ENCODE measurements at places on chromosomes 3 and 15.

DNA sequence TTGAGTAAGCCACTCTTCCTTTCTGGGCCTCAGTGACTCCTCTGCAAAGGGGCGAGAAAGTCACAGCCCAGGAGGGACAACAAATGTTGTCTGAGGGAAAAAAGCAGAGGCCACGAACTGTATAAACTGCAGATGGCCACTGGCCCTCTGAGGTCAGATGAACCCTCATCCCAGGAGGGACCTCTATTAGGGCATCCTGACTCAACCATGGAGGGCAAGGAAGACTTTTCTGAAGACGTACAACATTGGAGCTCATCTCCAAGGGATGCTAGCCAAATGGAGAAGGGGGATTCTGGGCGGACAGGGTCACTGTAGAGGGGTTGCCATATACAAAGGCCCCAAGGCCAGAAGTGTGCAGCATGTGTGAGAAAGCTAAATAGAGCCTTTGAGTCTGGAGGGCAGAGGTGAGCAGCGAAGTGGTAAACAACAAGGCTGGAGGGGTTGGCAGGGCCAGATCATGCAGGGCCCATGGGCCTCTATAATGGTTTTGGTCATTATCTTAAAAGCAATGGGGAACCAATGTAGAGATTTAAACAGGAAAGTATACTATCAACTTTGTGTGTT lies 16.7 kb downstream of the GRAMD2A start:
- DNase-seq, result no peak

DNA sequence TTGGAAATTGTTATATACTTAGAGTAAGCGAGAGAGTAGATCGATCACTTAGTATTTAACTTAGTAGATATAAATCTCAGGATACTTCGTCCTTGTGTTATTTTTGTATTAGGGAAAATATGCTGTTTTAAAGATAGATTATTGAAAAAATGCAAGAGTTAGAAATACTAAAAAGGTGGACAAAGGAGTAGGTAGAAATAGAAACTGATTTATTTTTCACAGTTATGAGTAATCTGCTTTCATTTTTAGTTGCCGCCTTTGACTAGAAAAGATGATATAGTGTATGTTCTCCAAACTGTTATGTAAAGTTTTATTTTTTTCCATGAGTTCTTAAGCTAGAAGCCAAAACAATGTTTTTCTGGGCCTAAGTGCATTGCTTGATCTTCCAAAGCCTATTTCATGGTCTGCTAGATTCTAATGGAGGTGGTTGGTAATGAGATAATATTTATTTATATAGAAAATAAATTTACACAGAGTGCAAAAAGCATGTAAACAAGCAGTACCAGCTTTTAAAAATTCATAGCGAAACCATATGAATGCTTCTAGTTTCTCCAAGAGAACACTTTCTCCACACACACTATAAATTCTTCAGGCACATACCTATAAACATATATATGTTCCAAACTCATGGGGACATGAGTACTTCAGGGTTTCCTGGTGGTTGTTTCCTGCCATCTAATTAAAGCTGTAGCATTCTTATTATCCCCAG lies 61.1 kb downstream of the DIPK2A start:
- no peak for DNase-seq

DNA sequence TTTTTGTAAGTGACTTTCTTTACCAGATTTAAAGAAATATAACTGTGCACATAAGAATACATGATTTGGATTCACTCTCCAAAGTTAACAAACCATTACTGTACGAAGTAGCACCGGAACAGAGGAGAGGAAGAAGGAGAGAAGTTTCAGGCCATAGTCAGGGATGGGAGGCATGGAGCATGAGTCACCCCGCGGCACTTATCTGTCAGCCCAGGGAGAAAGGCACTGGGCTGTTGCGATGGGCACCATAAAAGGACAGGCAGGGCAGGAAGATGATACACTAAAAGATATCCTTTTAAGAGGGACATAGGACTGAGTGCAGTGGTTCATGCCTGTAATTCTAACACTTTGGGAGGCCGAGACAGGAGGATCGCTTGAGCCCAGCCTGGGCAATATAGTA lies 37.0 kb downstream of the TTC23 start:
- no peak for DNase-seq

DNA sequence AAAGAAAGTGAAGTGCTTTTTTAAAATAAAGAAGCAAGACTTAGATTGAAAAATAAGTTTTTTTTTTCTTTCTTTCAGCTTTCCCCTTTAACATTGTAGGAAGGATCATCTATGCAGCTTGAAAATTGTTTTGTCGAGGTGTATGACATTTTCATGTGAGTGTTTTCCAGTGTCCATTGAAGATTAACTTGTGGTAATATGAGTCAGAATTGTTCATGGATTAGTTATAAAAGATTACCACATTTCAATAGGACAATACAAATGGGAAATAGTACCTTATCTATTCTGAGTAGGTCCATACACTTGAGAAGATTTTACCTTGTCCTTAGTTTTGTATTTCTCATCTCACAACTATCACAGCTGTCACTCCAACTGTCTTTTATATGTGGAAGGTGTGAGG lies 1234.7 kb downstream of the NSUN3 start:
- no peak for DNase-seq

DNA sequence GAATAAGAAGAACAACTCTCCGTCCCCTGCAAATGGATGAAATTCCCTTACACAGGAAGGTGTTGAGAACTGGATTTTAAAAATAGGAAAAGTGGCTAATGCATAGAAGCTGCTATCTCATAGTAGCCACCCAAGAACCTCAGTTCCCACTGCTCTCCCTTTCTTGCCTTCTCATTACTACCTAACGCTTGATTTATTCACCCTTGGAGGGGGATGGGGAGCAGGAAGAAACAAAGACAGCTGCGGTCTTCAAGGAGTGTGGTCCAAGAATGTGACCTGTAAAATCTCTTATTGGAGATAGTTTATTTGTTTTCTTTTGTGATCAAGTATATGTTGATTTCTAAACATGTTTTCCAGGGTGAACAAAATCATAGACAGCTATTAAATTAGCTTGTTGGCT lies 274.1 kb upstream of the CTNNB1 start:
- DNase-seq, result no peak

DNA sequence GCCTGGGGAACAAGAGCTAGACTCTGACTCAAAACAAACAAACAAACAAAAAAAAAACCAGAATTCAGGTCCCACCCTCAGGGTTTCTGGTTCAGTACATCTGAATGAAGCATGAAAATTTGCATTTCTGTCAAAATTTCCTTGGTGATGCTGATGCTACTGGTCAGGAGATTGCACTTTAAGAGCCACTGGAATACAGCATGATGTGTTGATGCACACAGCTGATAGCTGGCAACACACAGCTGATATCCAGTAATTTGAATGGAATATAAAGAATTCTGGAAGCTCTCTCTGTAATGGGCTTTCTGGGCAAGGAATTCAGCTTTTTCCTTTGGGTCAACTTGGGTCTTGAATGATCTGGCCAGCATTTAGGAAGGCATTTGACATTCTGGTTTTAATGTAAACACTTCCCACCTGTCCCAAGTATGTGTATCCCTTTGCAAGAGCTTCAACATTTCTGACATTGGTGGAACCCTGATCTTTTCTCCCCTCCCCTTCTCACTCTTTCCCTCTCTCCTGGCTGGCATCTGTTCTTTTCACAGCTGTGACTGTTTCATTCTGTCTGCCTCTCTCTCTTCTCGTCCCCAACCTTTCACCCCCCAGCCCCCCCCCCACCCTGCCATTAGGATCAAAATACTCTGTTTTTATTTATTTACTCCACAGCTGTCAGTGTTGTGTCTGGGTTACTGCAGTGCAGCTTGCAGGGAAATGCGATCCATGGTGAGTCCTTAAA lies 189.5 kb downstream of the TPRG1 start:
- DNase-seq, result no peak

DNA sequence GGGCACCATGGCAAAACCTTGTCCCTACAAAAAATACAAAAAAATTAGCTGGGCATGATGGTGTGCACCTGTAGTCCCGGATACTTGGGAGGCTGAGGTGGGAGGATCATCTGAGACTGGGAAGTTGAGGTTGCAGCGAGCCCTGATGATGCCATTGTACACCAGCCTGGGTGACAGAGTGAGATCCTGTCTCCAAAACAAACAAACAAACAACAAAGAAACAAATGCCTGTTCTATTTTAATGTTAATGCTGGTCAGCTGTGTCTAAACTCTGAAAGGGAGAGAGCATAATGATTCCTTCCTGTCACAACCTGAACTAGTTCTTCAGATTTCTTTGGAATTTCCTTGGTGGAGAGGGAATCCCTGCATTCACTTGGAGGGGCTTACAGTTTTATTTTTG lies 413.0 kb upstream of the TBL1XR1 start:
- no peak for DNase-seq

GRCh38 chr15:62821384-62822131 lies 221.0 kb upstream of the TPM1 start:
- no peak for DNase-seq

DNA sequence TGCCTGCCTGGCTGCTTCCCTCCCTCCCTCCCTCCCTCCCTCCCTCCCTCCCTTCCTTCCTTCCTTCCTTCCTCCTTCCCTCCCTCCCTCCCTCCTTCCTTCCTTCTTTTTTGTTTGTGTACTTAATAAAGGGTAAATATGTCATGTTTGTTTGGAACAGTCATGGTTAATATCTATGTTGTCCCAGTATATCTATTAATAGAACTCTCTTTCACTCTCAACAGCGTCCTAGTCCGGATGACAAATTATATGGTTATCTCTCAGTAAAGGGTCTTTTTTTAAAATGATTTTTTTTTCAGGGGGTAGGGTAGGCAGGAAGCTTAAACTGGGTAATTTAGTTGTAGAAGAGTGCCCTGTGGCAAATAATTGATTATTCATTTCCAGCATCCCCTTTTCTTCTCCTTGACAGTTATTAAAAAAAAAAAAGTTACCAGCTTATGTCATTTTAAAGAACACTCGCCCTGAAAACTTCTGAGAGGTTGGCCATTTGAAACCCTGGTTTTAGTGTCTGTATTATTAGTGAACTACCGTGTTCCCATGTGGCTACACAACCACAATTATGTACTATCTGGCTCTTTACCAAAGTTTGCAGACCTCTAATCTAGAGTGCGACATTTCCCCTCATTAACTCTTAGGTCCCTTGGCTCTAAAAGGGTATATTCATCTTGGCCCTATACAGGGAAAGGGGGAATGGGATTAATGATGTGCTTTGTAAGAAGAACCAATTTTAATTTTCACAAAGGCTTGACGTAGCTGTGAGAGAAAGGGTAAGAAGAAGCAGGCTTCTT lies 13.7 kb downstream of the TAGLN3 start:
- DNase-seq, result no peak

GRCh38 chr15:70398694-70399093 lies 301.0 kb upstream of the TLE3 start:
- DNase-seq, result no peak

- DNase-seq, result no peak
Observed at GRCh38 chr15:63016234-63016633, 26.3 kb upstream of the TPM1 start.

DNA sequence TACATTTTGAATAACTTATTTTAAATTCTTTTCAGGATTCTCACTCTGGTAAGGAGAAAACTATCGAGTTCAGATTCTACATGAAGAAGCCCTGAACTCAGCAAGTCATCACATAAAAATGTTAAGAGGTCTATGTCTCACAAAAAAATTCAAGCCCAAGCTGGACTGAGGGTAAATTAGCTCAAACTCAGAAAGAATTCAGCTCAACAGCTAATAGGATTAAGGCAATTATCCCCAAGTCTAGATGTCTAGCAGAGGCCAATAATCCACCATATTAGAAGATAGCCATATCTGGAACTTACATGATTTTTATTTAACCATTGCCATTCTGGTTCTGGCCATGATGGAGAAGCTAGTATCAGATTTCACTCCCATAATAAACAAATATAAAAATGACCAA lies 909.7 kb downstream of the PLOD2 start:
- no peak for DNase-seq

DNA sequence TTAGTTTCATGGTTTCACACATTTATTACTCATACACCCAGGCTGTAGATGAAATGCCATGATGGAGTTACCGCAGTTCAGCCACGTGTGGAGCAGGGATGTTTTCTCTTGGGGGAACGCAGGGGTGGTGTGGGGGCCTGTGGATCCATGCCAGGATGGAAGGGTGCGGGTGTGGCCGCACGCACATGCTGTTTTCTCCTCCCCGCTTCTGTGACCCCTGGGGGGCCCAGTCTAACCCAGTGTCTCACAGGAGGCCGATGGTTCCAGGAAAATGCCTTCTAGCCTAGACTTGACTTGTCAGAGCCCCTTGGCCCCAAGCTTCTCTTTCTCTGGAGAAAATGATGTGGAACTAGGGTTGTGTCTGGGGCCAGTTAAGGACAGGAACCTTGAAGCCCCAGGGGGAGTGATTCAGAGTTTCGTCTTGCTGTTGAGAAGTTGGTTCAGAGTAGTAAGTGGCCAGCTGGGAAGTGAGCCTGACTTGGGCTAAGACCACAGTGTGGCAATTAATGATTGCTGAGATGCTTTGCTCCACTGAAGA lies 240.4 kb upstream of the BHLHE40 start:
- no peak for DNase-seq

DNA sequence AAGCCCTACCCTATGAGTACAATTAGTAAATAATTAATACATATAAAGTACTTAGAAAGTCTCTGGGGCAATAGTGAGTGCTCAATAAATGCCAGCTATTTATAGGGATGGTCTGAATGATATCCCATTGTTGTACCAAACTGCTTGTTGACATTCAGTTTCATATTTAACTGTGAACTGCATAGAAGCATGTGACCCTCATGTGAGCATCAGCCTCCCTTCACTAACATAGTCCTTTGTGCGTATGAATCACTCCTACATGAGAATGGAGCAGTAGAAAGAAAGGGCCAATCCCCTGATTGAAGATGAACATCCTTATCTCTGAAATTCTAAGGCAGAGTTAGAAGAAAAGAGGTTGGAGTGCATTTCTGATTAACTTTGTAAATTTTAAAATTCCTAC lies 68.7 kb upstream of the ATP10A start:
- no peak for DNase-seq

DNA sequence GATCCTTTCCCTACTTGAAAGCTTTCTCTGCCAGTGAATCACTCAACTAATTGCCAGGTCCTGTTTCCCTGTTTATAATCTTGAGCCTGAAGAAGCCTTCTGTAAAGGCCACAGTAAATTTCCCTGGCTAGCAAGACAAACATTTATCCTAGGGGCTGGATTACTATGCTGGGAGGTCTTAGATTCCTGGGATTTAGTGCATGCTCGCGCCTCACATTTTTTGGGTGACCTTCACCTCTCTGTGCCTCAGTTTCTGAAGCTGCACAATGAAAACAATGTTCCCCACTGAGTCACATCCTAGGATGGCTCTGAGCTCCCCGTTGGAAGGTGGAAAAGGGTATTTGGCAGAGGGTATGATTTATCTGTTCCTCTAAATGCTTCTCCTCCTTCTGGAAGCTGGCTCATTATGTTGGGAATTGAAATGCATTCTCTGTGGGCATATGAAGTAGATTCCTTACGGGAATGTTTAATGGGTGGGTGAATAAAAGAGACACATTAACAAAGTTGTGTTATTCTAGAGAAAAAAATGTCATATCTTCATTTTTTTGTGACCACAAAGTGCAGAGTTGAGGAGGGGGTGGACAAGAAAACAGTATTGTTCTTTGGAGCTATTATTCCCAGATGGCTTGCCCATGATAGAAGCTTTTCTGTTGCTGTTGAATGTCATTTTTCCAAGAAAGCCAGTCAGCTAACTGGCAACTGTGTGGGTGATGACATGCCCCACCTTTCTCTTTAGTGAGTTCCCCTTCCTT lies 32.4 kb downstream of the LSM3 start:
- no peak for DNase-seq

- no peak for DNase-seq
Observed at GRCh38 chr3:46524832-46525231, 27.1 kb downstream of the RTP3 start.

GRCh38 chr3:59653405-59654122 lies 603.7 kb upstream of the CFAP20DC start:
- no peak for DNase-seq

Data from endothelial cell (in vitro differentiated cells).